ENCODE measurements at places on chromosomes 5 and 9. TPM values are rescaled to one million over a fixed set of nuclear protein-coding genes. Genes with fewer than 3 reads are reported as not detected.

The BTNL3 gene
- not detected for total RNA-seq

The CCDC192 gene
- not detected for total RNA-seq

The CEL gene
- 1.3 TPM for total RNA-seq

The CNOT8 gene
- total RNA-seq = 61.1 TPM

DNA sequence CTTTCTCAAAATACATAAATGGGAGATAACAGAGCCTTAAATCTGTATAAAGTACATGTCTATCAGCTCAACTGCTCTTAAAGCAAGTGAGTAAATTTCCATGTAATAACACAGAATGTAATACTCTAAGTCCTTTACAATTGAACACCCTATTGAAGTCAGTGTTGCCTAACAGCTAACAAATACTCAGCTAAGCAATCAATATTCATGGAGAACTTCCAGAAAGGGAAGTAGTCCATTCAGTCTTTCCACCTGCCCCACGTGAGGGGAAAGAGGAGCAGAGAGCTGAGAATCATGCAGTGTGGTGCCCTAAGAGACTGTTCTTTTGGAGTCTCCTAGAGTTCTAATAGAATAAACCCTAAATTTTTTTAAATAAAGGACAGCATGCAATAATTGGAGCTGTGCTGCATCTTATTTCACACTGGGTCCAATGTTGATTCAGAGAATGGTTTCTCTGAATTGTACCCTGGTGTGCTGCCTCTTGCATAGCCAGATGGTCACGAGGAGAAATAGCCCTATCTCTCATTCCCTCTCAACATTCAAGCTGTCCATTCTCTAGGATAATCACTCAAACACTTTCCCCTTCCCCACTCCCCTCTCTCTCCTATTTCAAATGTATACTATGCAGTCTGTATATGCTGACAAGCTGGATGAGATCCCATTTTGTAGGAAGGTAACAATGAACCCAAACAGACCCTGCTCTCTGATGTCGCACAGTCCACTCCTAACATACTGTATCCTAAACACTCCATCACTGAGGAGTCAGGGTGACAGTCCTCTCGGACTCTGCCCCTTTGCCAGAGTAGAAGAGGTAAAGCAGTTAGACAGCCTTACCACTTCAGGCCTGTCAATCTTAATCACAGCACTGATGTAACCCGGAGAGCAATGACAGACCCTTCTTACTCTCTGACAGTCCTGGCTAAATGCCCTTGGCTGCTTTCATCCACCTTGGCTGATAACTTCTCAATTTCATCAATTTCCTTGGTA lies 134.8 kb downstream of the EPB41L4A start:
- H3K36me3 ChIP-seq = no peaks in the 10 kb centered on the region
- H3K27me3 ChIP-seq = no peaks in the 10 kb centered on the region
- H3K4me1 ChIP-seq = no peaks in the 10 kb centered on the region
- no peak overlapping the region for H3K27ac ChIP-seq

The NIM1K gene
- total RNA-seq = 0.29 TPM

DNA sequence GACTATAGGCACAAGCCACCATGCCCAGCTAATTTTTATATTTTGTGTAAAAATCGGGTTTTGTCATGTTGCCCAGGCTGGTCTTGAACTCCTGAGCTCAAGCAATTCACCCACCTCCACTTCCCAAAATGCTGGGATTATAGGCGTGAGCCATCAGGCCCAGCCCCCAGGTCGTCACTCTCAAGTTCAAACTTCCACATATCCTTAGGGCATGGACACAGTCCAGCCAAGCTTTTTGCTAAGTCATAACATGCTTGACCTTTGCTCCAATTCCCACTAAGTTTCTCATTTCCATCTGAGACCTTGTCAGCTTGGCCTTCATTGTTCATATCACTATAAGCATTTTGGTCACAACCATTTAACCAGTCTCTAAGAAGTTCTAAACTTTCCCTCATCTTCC lies 43.9 kb upstream of the ARAP3 start:
- H3K36me3 ChIP-seq = no peaks in the 10 kb centered on the region
- peaks cover 45% of the 10 kb centered on the region for H3K27me3 ChIP-seq
- no peaks in the 10 kb centered on the region for H3K4me1 ChIP-seq
- no peak overlapping the region for H3K4me3 ChIP-seq
- no peak overlapping the region for H3K27ac ChIP-seq
- DNase-seq = no peak

The SOWAHA gene
- total RNA-seq = not detected

The MELK gene
- 11.0 TPM for total RNA-seq

- H3K4me3 ChIP-seq = no peak overlapping the region
- peak; percentile 86 for DNase-seq
Observed at GRCh38 chr9:82961504-82962125, 101.3 kb downstream of the RASEF start.

GRCh38 chr5:107068782-107069181 lies 602.0 kb downstream of the EFNA5 start:
- H3K36me3 ChIP-seq = peaks cover 6% of the 10 kb centered on the region
- H3K27me3 ChIP-seq = no peaks in the 10 kb centered on the region

The GALNT10 gene
- total RNA-seq = 174 TPM

The SPINK7 gene
- total RNA-seq = not detected

DNA sequence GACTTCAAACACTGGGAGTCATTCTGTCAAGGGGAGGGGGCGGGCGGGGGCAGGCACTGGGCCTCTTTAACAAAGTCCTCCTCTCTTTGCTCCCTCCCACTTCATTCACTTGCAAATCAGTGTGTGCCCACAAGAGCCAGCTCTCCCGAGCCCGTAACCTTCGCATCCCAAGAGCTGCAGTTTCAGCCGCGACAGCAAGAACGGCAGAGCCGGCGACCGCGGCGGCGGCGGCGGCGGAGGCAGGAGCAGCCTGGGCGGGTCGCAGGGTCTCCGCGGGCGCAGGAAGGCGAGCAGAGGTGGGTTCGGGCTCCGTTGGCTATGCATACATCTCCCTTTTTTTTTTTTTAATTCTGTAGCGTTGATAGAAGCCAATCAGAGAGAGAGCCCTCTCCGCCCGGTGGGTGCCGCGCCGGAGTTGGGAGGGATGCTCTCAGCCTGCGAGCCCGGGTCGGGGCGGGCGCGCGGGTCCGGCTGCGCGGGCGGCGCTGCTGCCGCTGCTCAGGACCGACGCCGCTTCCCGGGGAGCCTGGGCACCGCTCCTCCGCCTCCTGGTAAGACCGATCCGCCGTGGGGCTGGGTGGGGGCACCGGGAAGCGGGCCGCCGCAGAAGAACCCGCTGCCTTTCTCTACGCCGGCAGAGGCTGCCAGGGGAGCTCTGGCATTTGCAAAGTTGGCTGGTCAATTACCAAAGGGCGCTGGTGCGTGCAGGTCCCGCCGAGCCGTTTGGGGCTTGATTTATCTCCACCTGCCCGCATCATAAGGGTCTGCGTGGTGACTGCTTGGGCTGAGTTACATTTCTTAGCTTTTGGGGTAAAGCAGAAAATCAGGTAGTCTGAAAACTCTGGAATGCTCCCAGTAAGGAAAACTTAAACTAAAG lies at the start of gene CDH6:
CDH6 (plus strand) TSS at position 96 of the 877 bp plus-strand sequence. CDS start 73,788 bp downstream, outside the sequence.
- peaks cover 38% of the 10 kb centered on the region for H3K4me1 ChIP-seq
- peaks cover 43% of the 10 kb centered on the region for H3K36me3 ChIP-seq
- H3K27me3 ChIP-seq = no peaks in the 10 kb centered on the region
- H3K4me3 ChIP-seq = peak within 1 kb of the TSS; percentile 95
- H3K27ac ChIP-seq = peak within 1 kb of the TSS; percentile 95
- DNase-seq = peak; percentile 88

The TAF11L10 gene
- total RNA-seq = not detected

DNA sequence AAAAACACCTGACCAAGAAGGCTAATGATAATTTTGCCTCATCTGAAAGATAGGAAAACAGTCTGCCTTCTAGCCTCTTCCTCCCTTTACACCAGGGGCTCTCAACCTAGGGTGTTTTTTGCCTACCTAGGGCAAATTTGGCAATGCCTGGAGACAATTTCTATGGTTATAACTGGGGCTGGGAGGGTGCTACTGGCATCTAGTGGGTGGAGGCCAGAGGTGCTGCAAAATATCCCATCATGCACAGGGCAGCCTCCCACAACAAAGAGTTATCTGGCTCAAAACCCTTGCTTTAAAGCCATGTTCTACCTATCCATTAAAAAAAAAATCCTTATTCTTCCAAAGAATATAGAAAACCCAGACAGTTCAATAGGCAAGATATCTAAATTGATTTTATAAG lies 45.0 kb upstream of the NR3C1 start:
- no peaks in the 10 kb centered on the region for H3K36me3 ChIP-seq
- no peak for DNase-seq
- H3K4me1 ChIP-seq = peaks cover 7% of the 10 kb centered on the region

DNA sequence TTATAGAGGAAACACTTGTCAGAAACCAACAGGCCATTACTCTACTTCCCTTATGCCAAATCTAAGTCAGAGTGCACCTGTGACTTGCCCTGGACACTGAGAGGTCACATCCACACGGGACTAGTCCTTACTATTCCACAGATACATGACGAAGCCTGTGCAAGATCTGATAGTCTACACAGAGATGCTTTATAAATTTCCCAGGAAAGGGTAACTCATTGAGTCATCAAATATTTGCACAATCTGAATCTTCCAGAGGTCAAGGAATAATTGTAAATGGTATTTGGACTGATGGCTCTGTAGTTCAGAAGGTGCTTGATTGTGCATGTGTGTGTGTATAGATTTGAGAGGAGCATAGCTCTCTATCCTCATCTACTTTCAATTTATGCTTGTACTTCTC lies 55.2 kb upstream of the JAK2 start:
- H3K27ac ChIP-seq = no peak overlapping the region
- no peaks in the 10 kb centered on the region for H3K36me3 ChIP-seq
- no peak for DNase-seq
- H3K4me3 ChIP-seq = no peak overlapping the region
- peaks cover 3% of the 10 kb centered on the region for H3K4me1 ChIP-seq

- no peaks in the 10 kb centered on the region for H3K27me3 ChIP-seq
- peaks cover 9% of the 10 kb centered on the region for H3K36me3 ChIP-seq
- H3K4me1 ChIP-seq = peaks cover 41% of the 10 kb centered on the region
- H3K4me3 ChIP-seq = no peak overlapping the region
- no peak for DNase-seq
Observed at GRCh38 chr5:95709967-95710650, 21.0 kb upstream of the RHOBTB3 start.

GRCh38 chr9:3385871-3386270 lies 139.9 kb downstream of the RFX3 start:
- DNase-seq = no peak
- H3K27me3 ChIP-seq = no peaks in the 10 kb centered on the region
- H3K27ac ChIP-seq = no peak overlapping the region
- H3K36me3 ChIP-seq = peaks cover 20% of the 10 kb centered on the region

GRCh38 chr5:44388321-44389089 lies 715 bp downstream of the FGF10 start:
- no peak overlapping the region for H3K27ac ChIP-seq
- peak overlapping the region; percentile 79 for H3K4me3 ChIP-seq
- H3K27me3 ChIP-seq = peaks cover 62% of the 10 kb centered on the region
- H3K36me3 ChIP-seq = no peaks in the 10 kb centered on the region
- no peak for DNase-seq

The KIF12 gene
- total RNA-seq = 0.47 TPM

The LCN1 gene
- not detected for total RNA-seq

- peaks cover 29% of the 10 kb centered on the region for H3K4me1 ChIP-seq
- no peak overlapping the region for H3K4me3 ChIP-seq
- DNase-seq = no peak
Observed at GRCh38 chr5:127943061-127943371, 140.6 kb upstream of the SLC12A2 start.

DNA sequence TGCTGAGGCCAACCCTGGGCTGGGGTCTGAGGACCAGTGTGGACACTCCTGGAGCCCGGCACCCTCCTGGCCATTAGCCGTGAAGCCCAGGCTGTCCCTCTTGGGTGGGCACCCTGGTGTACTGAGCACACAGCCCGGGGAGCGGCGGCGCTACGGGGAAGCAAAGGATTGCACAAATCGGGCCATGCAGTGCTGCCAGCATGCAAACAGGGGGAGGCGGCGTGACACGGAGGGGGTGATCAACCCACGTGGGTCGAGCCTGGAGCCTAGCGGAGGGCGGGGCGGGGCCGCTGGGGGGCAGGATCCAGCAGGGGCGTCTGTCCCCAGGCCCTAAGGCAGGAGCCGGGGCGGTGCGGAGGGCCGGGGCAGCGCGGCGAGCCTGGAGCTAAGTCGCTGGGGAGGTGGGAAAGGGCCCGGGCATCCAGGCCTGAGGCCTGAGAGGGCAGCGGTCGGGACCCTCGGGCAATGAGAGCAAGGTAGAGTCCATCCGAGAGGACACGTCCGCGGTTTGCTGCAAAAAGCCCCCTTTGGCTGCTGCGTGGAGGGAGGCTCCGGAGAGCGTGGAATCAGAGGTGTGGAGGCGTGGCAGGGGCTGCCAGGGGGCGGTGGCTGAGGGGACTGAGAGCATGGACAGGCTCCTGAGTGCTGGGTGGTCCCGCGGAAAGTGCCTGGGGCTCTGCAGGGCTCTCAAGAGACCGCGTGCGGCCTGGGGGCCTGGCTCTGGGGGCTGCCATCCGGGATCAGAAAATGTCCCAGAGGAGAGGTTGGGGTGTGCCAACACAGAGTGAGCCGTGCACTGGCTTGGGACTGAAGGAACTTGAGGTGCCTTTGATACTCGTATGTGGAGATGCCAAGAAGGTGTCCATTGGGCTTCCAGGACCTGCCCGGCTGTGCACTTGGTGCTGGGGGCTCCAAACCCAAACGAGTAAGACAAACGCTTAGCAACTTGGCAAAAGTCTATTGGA lies 94.2 kb downstream of the BARX1 start:
- H3K4me3 ChIP-seq = no peak overlapping the region
- DNase-seq = peak; percentile 83
- H3K4me1 ChIP-seq = no peaks in the 10 kb centered on the region
- peaks cover 18% of the 10 kb centered on the region for H3K27me3 ChIP-seq

The TERT gene
- not detected for total RNA-seq

- peaks cover 13% of the 10 kb centered on the region for H3K27me3 ChIP-seq
- H3K4me1 ChIP-seq = no peaks in the 10 kb centered on the region
- no peaks in the 10 kb centered on the region for H3K36me3 ChIP-seq
- H3K4me3 ChIP-seq = no peak overlapping the region
Observed at GRCh38 chr5:10936081-10936855, 175.2 kb upstream of the DAP start.

- peaks cover 13% of the 10 kb centered on the region for H3K4me1 ChIP-seq
- no peaks in the 10 kb centered on the region for H3K36me3 ChIP-seq
- no peak for DNase-seq
- no peak overlapping the region for H3K4me3 ChIP-seq
- no peaks in the 10 kb centered on the region for H3K27me3 ChIP-seq
- no peak overlapping the region for H3K27ac ChIP-seq
Observed at GRCh38 chr9:90916147-90916734, 114.6 kb downstream of the SYK start.

The GFI1B gene
- not detected for total RNA-seq

GRCh38 chr5:61817472-61818326 lies 485.6 kb downstream of the ZSWIM6 start:
- H3K27me3 ChIP-seq = peaks cover 30% of the 10 kb centered on the region
- no peak overlapping the region for H3K4me3 ChIP-seq
- no peak overlapping the region for H3K27ac ChIP-seq
- no peaks in the 10 kb centered on the region for H3K36me3 ChIP-seq
- H3K4me1 ChIP-seq = peaks cover 5% of the 10 kb centered on the region
- DNase-seq = no peak

The ELP1 gene
- 25.7 TPM for total RNA-seq

The CFAP90 gene
- total RNA-seq = not detected

- H3K36me3 ChIP-seq = no peaks in the 10 kb centered on the region
- H3K4me3 ChIP-seq = no peak overlapping the region
- H3K4me1 ChIP-seq = no peaks in the 10 kb centered on the region
Observed at GRCh38 chr5:174094857-174095606, 49.5 kb downstream of the NSG2 start.

The CTXN3 gene
- not detected for total RNA-seq

The DRD1 gene
- not detected for total RNA-seq
